ENCODE measurements at places on chromosomes 6 and 20.
A peak's percentile ranks its signal among the peaks of the same experiment; 100 is the strongest.

GRCh38 chr20:17665756-17666155 is 16.3 kb downstream of the RRBP1 start:
- DNase-seq = no peak

GRCh38 chr6:11329726-11330412 is 97.4 kb upstream of the NEDD9 start:
- no peak for DNase-seq

DNA sequence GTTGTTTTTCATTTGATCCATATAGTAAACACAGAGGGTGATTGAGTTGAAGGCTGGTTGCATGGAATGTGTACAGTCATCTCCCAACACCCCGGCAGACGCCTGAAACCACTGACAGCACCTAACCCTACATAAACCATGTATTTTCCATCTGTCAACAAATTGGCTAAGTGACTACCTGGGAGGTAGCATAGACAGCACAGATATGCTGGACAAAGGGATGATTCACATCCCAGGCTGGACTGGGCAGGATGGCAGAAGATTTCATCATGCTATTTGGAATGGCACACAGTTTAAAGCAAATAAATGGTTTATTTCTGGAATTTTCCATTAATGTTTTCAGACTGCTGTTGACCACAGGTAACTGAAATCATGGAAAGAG is 4.4 kb upstream of the VIP start:
- DNase-seq = peak; percentile 7

- DNase-seq = no peak
Observed at GRCh38 chr20:63009988-63010769, 3.4 kb upstream of the BHLHE23 start.

- DNase-seq = no peak
Observed at GRCh38 chr6:1365686-1366085, 23.7 kb upstream of the FOXF2 start.

- DNase-seq = no peak
Observed at GRCh38 chr6:154403788-154404187, 47.2 kb upstream of the IPCEF1 start.

GRCh38 chr6:97440590-97441176 is 157.7 kb upstream of the MMS22L start:
- peak; percentile 34 for DNase-seq

DNA sequence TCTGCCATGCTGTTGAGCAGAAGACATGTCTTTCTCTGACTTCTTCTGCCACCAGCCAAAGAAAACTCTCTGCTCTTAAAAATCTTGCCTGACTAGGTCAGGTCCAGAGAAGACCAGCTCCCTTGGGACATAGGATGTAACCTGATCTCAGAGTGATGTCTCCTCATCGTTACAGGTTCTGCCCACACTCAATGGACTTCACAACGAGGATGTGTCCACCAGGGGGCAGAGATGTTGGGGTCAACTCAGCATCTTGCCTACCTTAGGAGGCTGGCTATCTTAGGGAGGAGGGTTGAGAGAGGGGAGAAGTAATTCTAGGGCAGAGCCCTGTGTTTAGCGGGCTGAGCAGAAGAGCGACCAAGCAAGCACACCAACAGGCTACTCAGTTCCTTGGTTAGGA is 207.6 kb upstream of the CDH4 start:
- no peak for DNase-seq

Data from A549 (cell line).